ENCODE measurements at places on chromosomes 1 and 21.
A peak's percentile ranks its signal among the peaks of the same experiment; 100 is the strongest.

- DNase-seq, result no peak
These were observed 42.5 kb downstream of the USP24 start for GRCh38 chr1:55172687-55173086.

DNA sequence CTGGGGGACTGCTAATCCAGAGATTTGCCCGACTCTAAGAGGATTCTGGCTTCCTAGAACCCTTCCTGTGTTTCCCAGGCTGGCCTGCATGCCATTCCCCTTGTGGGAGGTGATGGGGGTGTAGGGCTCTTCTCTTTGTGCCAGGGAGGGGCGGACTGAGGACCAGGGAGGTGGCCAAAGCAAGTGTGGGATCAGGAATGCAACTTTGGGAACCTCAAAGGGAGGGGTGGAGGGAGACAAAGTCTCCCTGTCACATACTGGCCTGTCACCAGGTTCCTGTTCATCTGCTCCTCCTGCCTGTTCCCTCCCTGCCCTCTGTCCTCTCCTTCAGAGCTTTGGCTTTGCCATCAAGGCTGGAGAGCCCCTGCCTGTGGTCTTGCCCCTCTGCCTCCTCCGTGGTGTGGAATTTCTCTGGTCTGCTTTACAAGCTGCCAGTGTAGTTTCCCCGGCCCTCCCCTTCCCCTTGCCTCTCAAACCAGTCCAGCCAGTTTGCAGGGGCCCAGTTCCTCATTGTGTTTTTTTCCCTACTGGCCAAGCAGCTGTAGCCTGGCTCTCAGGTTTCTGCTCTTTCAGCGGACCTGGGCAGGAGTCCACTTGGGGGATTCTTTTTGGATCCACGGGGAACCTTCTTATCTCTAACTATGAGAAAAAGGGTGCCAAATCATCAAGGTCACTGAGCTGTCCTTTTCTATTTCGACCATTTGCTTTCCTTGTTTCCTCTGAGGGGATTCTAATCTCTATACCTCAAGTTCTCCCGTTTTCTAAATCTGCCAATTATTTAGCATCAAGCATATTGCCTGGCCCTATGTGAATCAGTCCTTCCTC lies 1.8 kb downstream of the CGN start:
- no peak for DNase-seq

GRCh38 chr1:2833454-2834145 lies 32.1 kb upstream of the TTC34 start:
- DNase-seq, result no peak

DNA sequence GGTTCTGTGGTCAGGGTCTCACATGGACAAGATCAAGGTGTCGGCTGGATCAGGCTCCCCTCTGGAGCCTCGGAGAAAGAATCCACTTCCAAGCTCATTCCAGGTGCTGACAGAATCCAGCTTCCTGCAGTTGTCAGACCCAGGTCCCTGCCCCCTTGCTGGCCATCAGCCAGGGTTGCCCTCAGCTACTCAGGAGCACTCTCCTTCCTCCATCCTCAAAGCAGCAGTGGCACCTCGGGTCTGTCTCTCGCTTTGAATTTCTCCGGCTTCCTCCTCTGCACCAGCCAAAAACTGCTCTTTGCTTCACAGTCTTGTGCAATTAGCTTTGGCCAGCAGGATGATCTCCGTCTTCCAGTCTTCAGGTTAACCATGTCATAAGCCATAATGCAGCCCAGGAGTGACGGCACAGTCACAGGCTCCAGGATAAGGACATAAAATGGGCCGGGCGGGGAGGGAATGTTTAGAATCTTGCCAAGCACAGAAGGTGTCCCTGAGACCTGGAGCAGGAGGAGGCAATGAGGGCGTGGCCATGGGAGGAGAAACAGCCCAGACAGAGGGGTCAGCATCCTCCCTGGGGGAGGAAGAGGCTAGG lies 79.4 kb upstream of the SLC25A33 start:
- DNase-seq, result no peak

DNA sequence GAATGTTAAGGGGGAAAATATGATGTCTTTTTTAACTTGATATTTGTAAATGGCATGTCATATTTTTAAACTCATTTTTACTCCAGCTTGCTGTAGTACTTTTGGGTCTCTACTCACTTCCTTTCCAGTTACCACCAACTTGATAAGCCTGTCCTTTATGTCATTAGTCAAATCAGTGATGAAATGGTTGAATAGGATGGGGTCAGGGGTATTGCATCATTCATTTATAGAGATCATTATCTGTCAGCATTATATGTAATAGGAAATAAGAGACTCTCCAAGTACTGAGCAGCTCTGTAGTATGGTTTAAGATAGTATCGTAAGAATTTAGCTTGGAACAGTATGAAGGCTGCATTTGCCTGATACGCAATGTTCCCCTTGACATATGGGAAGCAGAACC lies 227.3 kb downstream of the BRINP3 start:
- DNase-seq, result no peak

DNA sequence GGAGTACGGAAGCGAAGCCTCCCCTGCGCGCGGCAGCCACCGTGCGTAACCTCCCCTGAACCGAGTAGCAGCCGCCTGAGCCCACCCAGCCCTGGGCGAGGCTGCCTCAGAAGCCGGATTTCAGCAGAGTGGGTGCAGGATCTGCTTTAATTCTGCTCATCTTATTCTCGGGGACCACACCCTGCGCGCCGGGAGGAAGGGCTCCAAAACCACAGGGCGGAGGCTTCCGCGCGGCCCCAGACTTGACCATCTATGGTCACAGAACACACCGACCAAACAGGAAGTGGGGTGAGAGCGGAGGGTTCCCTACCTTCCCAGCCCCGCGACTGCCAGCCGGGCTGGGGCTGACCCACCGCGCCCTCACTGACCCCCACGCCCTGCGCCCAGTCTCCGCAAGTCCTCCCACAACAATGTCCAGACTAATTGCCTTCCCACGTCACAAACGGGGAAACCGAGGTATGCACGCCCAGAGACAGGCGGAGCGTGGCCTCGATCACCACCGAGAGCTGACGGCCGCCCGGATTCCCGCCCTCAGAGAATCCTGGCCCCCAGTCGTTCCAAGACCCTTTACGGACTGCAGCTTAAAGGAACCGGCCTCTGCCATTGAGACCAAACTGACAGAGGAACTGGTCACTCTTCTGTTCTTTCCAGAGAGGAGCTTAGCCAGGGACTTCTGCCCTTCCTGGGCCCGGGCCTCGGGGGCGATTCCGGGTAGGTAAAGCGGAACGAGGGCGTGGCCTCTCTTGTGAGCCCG lies 595 bp upstream of the CAP1 start:
- DNase-seq, result peak; percentile 68

DNA sequence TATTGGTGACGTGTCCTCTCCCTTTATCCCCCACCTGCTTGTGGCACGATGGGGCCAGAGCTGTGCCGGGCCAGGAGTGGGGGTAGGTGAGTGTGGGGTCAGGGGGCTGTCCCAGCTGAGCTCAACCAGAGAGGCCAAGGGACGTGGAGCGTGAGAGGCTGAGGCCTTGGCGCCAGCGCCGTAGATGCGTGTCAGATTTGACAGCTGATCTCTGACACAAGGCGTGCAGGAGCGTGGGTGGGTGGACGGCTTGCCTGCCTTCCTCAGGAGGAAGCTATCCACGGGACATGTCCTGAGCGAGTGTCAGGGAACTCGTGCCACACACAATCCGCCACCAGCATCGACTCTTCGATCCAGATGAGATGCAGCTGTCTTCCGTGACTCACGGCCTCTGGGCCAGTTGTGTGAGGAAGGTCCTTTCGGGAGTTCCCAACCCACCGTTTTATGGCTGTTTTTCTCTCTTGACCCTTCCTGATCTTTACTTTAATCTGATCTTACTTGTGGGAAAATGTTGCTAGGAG lies 56.7 kb downstream of the SPSB1 start:
- DNase-seq, result no peak

- DNase-seq, result no peak
These were observed 6.8 kb downstream of the MX1 start for GRCh38 chr21:41432562-41433460.

- no peak for DNase-seq
These were observed 436.4 kb downstream of the PLA2G4A start for GRCh38 chr1:187264995-187265602.

DNA sequence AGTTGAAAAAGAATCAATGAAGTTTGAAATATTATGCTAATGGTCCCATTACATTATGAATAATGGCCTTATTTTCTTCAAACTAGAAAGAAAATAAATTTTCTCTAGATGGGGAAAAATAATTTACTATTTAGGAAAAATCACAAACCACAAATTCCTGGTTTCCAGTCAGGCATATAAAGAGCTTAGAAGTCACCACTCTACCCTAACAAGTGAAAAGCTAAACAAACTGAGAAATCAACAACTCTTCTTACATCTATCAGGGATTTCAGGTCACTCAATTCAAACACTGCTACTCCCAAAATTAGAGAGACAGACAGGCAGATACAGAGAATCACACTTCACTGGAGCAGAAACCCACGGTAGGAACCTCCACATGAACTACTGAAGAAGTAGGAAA lies 82.1 kb upstream of the LRRC7 start:
- DNase-seq, result no peak

- DNase-seq, result no peak
These were observed 156.3 kb downstream of the CLIC6 start for GRCh38 chr21:34825101-34825500.

- DNase-seq, result no peak
These were observed 51.3 kb upstream of the IFFO2 start for GRCh38 chr1:19007491-19008441.

GRCh38 chr1:55204997-55205396 lies 10.2 kb downstream of the USP24 start:
- DNase-seq, result no peak

- DNase-seq, result no peak
These were observed 137.3 kb upstream of the FAM78B start for GRCh38 chr1:166304131-166304530.

GRCh38 chr1:224333309-224333926 lies 3.4 kb upstream of the NVL start:
- DNase-seq, result no peak

GRCh38 chr1:225700164-225700821 lies 47.4 kb upstream of the ENAH start:
- DNase-seq, result no peak

DNA sequence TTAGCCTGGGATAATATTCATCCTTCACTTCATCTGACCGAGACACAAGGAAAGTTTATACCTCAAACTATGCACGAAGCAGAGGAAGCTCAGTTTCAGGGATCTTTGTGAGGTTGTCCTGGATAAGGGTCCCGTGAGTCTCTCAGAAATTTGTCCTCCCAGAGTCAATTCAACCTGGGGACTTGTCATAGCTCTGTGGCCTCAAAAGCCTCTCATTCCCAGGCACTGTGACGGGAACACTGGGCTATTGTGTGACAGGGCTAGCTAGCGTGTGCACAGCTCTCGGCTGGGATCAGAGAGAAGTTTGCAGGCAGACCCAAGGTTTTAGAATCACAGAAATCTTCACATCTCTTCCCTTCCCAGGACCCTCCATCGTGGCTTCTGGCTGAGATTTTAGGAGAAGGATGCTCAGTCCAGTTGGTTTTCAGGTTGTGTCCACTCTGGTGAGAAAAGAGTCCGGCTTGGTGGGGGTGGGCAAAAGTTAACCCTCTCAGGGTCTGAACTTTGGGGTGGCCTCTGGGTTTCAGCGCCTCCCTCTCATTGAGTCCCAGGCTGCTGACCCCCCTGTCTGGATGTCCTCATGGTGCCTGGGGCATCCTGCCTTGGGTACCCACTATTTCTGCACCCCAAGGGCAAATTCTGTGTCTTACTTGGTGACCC lies 20.4 kb upstream of the LBR start:
- no peak for DNase-seq

DNA sequence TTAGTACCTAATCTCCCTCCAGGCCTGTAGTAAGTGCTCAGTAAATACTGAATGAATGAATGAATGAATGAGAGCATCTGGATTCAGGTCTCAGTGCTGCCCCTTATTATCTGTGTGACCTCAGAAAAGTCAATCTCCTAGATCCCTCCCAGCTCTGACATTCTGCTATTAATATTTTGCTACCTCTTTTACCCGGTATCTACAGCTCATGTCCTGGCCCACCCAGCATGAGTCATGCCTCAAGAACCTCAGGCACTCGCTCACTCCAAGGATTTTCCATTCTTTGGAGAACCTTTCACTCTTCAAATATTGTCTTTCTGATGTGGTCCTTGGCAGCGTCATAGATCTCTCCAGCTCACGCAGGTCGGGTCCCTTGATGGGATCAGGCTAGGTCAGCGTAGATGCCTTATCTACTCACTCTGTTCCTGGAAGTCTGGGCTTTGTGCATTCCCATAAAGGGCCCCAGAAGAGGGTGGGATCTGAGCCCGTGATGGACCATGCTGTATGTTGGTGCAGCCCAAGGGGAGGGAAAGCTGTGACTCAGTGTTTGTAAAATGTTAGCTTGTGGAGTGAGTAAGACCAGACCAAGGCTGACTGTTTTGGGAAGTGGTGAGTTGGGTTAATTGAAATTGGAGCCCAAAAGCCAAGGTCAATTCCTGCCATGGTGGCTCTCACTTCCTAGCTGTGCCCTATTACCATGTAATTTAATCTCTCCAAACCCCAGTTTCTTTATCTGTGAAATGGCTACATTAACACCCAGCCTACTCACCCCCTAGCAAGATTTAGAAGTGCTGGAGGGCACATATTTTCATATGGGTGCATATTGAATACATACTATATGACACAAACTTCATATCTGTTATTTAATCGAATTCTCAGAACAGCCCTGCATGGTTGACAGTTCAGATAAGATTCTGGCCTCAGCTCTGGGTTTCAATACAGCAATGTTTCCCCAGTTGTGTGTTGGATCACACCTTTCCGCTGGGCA lies 214.1 kb upstream of the USP24 start:
- no peak for DNase-seq

DNA sequence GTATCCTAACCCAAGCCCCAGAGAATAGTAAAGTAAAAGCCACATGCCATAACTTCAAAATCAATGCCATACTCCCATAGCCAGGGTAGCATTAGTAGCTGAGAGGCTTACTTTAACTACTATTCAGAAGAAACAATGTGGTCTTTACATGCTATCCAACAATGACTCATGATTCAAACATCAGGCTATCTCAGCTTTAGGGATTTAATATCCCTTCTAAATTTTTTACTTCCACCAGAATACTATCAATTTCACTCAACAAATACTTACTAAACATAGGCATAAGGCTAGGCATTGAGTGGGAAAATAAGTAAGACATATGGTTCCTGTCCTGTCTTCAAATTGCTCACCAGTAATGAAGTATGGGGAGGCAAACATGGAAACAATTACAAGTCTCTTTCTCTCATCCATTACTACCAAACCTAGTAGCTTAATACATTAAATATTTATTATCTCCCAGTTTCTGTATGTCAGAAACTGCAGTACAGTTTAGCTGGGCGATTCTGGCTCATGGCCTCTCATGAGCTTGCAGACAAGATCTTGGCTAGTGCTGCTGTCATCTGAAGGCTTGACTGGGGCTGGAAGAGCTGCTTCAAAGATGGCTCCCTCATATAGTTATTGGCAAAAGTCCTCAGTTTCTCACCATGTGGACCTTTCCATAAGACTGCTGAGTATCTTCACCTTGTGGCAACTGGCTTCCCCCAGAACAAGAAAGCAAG lies 30.7 kb downstream of the EVI5 start:
- no peak for DNase-seq

- DNase-seq, result no peak
These were observed 93.0 kb downstream of the ZBTB18 start for GRCh38 chr1:244144053-244144452.

Data from CD8-positive, alpha-beta T cell (primary cell).